Activated CD4-positive, CD25-positive, alpha-beta regulatory T cell (primary cell): ENCODE measurements at places on chromosomes 16 and 17.
A peak's percentile ranks its signal among the peaks of the same experiment; 100 is the strongest.

DNA sequence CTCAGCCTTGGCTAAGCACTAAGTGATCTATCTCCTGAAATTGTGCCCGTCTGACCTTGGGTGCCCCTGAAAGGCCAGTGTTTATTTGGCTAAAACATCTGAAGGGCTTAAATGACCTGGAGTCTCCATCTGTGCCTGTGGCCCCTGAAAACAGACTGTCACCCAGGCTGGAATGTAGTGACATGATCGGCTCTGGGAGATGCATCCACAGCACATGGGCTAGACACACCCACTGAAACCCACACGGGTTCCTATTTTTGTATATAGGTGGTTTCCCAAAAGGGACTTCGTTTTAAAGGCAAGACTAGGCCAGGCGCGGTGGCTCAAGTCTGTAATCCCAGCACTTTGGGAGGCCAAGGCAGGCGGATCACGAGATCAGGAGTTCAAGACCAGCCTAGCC is 13.5 kb downstream of the CEP295NL start:
- DNase-seq = no peak

- DNase-seq = no peak
Observed at GRCh38 chr16:75466760-75467159, 2.3 kb upstream of the TMEM170A start.

DNA sequence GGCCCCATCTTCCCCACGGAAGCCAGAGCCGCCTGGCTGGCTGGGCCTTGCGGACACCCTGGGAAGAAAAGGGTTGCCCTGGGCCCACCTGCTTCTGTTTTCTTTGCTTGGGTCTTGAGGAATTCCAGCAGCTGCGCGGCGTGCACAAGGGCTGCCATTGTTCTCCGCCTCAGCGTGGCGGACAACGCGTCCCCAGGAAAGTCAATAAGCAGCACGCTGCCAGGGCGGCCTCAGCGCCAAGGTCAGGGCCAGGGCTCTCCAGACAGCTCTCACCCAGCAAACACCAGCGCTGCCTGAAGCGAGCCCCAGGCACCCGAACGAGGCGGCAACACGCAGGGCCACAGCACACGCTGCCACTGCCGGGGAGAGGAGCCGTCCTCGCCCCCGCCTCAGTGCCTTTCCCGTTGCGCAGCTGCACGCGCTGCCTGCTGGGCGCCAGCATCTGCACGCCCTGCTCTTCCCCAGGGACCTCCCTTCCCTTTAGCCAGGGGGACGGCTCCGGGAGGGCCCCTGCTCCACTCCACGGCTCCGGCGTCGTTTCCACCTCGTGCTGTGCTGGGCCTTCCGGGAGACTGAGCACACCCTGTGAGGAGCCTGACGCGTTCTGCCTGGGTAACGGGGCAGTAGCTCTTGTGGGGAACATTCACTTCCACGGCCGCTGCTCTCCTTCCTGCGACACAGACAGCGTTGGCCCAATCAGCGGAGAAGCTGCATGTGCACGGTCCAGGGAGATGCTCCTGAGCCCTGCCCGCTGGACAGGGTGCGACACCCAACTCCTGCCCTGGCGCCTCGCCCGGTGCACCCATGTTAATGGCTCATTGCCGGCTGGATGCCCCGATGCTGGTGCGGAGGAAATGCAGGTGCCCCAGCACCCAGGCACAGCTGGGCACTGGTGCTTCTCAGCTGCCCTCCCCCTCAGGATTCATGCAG is 57.8 kb downstream of the LMF1 start:
- no peak for DNase-seq

DNA sequence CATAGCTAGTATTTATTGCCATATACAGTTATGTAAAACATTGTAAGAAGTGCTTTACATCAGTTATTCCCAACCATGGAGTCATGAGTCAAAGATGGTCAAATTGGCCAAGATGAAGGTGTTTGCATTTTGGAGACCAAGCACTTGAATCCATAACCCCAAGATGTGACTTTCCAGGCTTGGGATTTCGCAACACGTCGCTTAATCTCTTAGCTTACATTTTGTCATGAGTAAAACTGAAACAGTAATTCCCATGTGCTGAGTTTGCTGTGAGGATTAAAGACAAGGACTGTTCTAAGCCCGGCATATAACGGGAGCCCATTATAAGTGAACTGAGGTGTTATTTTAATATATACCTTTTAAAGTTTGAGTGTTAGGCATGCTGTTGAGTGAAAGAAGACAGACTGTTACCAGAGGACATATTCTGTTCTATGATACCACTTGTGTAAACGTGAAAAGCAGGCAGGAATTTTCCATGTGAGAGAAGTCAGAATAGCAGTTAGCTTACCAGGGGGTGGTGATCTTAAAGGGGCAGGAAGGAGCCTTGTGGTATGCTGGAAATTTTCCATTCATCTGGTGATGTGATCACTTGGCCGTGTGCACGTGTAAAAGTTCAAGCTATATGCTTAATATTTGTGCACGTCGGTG is 484.9 kb downstream of the WWOX start:
- no peak for DNase-seq

- DNase-seq = no peak
Observed at GRCh38 chr17:1351275-1351674, 48.7 kb downstream of the YWHAE start.

DNA sequence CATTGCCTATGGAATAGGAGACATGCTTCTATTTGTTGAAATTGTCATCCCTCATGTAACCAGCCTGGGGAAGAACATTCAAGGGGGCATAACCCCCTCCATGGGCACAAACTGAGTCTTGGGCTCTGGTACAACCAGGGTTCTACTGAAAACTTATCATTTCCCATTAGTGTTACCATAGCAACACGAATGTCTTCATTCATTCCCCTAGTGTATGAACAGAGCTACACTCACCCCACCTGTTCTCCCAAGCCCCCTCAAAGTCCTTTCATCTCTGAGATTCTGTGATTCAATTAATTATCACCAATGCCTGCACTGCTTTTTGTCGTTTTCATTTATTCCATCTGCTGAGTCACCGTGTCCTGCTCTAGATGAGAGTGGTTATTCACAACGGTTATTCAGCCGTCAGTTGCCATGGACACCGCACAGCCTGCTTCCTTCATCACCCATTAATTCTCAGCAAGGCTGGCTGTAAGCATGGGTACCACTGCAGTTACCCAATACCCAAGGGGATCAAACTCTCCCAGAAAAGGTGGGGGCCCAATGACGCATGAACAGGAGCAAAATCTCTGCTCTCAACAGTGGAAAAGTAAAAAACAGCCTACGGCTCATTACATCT is 1.6 kb upstream of the GAST start:
- DNase-seq = no peak

GRCh38 chr16:89893642-89894548 is 20.5 kb downstream of the TCF25 start:
- DNase-seq = no peak

- no peak for DNase-seq
Observed at GRCh38 chr17:15412606-15413005, 54.8 kb downstream of the CDRT4 start.

DNA sequence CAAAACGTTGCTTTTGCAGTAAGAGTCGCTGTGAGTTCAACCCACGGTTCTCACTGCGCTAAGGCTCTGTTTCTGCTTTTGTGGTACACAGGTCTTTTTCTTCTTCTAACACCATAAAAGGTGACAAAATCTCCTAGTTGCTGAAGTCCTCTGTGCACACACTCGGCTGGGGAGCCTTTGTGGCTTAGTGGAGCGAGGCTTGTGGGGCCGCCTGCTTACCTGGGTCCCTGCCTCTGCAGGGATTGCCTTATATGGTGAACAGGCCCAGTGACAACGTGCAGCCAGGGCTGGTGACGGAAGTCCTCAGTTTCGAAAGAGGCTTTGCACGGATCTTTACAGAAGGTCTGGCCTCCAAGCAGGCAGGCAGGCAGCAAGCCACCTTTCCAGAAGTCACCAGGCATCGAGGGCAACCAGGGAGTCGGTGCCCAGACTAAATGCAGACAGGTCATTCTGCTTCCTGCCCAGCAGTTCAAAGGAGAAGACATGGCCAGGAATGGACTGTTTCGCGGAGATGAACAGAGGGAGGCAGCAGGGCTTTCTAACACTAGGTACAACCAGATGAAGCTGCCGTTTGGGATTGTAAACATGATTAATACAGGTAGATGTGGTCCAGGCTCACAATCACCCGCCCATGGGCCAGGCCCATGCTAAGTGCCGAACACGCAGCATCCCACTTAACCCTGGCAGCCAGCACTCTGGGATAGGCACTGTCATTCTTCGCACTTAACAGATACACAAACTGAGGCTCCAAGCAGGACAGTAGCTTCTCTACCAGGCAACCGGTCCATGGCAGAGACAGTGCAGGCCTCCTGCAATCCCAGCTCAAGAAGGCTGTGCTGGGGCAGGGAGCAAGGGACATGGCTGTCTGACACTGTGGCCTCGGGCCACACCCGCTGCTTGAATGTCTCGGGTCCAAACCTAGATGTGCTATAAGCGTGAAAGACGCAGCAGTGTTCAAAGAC is 10.7 kb upstream of the MEAK7 start:
- DNase-seq = peak; percentile 57

- DNase-seq = no peak
Observed at GRCh38 chr16:22372882-22373661, 1.3 kb downstream of the CDR2 start.

DNA sequence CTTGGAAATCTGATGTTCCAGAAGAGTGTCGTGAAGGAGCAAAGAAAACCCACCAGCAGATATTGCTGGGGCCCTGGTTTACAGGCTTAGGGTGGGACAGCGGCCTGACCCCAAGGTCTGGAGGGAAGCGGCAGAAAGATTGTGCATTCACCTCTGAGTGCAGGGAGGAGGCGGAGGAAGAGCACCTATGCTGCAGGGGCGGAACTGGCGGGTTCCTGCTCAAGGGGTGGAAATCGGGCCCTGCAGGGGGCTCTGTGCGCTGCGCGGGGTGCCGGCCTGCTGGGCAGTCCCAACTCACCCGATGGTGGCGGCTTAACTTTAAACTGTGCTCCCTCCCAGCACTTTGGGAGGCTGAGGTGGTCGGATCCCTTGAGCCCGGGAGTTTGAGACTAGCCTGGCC is 47.5 kb downstream of the COX4I1 start:
- DNase-seq = no peak

DNA sequence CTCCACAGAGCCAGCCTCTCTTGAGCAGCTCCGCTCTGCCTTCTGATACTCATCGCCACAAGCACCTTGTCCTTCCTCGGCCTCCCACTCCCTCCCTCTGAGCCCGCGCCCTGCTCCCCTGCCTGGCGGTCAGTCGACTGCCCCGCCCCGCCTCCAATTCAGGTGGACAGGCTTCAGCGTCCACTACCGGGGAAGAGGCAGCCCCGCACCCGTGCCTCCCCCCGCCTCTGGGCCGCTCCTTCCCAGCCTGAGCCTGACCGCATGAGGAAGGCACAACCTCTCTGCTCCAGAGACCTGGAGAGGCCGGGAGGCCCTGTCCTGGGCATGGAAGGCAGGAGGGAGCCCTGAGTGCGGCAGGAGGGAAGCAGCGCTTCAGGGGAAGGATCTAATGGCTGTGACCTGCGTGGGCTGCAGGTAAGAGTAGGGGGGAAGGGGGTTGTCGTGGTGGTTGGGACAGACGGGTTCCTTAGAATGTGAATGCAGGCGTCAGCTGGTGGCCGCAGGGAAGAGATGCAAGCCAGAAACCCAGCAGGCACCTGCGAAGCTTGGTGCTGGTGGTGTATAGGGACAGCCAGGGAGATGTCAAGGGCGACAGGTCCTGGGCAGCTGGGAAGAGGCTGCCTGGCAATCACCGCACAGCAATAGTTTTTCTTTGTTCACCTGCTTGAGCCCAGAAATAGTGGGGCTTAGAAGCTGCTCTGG is 3.0 kb upstream of the SLC6A4 start:
- DNase-seq = no peak

- no peak for DNase-seq
Observed at GRCh38 chr16:68073902-68074760, 11.0 kb upstream of the NFATC3 start.

DNA sequence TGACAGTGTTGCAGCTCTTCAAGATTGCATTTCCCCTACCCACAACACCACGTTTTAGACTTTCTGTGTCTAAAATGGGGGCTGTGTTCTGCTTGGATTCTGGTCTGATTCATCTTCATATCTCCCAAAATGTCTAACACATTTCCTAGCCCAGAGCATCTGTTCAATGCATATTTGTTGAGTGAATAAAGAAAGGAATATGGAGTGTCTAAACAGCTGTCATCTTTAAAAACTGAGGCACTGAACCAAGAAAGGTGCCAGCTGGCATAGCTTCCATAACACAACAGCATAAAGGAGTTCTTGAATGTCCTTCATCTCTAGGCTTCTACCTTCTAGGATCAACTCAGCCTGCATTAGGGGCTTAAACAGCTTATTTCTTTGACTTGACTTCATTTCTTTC is 67.4 kb downstream of the CDH11 start:
- no peak for DNase-seq

DNA sequence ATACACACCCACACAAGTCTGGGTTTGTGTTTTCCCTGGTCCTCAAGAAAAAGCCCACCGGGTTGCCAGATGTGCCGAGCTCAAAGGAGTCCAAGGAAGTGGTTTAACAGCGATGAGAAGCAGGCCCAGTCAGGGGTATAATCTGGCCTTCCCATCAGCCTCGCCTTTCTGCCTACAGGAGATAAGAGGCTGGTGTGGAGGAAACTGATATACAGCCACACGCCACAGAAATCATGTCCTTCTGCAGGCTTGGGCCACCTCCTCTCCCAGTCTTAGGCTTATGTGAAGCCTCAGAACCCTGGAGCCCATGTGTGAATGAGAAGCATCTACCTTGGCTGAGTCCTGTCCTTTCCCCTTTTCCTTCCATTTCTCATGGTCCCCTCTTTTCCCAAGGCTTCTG is 43.6 kb upstream of the MMP2 start:
- no peak for DNase-seq

DNA sequence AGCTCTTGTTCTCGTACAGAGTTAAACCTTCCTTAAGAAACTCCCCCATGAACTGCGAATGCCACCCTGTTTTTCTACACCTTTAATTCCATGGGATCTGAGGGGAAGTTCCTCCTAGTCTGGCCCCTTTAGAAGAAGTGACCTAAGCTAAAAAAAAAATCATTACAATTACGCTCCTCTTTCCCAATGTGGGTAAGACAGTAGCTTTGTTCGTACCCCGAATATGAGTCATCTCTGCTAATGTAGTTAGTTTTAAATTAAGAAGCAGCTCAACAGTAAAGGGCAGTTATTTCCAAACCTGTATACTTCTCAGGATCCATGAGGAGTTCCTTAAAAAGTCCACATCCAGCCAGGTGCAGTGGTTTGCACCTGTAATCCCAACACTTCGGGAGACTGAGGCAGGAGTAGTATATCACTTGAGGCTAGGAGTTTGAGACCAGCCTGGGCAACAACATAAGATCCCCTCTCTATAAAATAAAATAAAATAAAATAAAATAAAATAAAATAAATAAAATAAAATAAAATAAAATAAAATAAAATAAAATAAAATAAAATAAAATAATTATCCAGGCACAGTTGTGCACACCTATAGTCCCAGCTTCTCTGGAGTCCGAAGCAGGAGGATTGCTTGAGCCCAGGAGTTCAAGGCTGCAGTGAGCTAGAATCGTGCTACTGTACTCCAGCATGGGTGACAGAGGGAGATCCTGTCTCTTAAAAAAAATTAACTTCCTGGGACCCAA is 26.1 kb downstream of the RCVRN start:
- no peak for DNase-seq

DNA sequence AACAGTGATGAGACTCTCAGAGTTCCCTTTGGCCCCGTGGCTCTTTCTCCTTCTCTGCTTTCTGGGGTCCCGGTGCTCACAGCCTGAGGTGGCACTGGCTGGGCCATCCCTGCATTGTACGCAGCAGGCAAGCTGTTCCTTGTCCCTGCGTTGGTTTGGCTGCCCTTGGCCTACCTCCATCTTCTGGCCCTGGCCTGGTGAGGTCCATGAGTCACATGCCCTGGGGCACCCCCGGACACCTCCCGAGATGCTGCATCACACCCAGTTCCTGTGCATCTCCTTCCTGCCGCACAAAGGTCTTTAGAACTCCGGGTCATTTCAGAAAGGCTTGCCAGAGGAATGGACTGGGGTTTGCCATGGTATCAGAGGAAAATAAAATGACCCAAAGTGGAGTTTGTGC is 9.5 kb downstream of the SULT1A2 start:
- no peak for DNase-seq
